ENCODE measurements at places on chromosomes 16 and 17.

GRCh38 chr17:72376526-72377345, 255.9 kb downstream of the SOX9 start:
- DNase-seq, result peak; percentile 72

DNA sequence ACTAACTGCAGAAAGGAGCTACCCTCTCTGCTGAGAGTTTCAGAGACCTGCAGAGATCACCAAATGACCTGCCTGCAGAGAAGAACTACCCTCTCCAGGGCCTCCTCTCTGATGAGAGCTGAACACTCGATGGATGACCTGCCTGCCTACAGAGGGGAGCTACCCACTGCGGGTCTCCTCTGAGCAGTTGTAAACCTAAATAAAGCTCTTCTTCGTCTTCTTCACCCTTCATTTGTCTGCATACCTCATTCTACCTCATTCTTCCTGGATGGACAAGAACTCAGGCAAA, 24.2 kb downstream of the SSH2 start:
- DNase-seq, result no peak

DNA sequence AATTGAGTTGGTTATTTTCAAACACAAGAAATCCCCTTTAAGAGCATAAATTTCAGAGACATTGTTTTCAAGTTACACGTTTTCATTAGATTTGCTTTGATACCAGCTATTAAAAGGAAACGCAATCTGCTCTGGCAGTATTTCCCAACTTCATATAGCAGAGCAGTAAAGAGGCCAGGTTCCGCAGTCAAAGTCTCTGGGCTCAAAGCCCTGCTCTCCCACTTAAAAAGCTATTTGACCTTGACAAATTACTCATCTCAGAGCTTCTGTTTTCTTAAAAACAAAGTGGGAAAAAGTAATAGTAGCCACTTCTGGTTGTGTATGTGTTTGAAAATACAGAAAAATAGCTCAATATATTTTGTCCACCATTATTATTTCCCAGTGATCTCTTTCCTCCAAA, 89.7 kb upstream of the CDYL2 start:
- no peak for DNase-seq

DNA sequence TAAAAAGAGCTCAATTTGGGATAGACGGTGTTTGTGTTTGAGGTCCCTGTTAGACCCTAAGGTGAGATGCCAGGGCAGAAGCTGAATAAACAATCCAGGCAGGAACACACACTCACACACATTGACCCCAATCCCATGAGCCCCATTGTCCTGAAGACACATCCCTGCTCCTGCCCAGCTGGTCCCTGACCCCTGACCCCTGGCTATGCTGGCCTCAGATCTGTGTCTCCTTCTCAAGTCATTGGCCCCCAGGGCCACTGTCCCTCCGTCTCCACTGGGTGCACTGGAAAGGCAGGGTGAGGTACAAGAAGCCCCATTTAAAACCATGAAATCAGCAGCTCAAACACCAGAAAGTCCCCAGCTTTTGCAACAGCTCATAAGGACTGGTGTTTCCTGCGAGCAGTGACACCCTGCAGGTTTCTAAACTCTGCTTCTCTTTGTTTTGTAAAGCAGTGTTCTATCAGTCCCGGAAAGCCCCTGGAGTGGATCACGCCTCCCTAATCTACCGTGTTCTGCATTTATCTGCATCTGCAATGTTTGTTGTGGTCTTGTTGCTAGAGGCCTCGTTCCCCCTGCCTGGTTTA, 18.0 kb upstream of the ASGR2 start:
- DNase-seq, result no peak

- no peak for DNase-seq
Observed at GRCh38 chr16:55212791-55213190, 111.2 kb upstream of the IRX6 start.

DNA sequence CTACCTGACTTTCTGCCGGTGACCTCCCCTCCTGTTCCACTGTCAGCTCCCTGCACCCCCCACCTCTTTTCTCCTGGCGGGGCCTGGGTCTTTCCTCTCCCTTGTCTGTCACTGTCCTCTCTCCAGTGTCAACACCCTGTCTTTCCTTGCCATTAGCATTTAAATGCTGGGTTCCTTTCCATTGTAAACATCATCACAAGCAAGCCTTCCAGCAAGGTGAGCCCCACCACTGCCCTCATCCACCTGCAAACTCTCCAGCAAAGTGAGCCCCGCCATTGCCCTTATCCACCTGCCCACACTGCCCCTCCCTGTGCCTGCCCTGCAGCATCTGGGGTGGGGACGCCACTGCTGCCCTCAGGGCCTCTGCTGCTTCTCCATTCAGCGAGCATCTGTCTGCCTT, 195.0 kb downstream of the ENGASE start:
- no peak for DNase-seq

GRCh38 chr16:64181271-64181925, 940.5 kb downstream of the CDH11 start:
- no peak for DNase-seq

GRCh38 chr17:7530023-7530900, 18.6 kb upstream of the TNFSF12 start:
- no peak for DNase-seq

- no peak for DNase-seq
Observed at GRCh38 chr16:728890-729744, 2.2 kb downstream of the HAGHL start.

DNA sequence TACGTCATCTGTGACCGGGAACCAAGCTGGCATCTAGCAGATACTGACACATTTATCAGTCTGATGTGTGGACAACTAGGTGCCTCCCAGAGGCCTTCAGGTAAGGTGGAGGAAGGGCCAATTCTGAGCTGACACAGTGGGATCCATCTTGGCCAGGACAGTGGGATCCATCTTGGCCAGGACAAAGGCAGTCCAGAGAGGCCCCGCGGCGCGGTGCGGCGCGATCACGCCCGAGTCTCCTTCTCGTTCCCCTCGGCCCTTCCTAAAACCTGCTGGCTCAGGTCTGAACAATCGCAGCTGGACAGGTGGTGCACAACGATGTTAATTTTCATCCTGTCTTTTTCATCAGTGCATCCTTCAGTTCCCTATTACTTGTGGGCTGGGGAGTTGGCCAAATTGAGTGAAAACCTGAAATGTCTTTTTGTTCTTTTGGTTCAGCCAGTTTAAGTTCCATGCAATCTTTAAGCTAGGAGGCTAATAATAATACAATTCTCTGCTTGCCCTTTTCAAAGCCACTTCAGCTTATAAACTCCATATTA, 486 bp upstream of the WSB1 start:
- DNase-seq, result no peak

DNA sequence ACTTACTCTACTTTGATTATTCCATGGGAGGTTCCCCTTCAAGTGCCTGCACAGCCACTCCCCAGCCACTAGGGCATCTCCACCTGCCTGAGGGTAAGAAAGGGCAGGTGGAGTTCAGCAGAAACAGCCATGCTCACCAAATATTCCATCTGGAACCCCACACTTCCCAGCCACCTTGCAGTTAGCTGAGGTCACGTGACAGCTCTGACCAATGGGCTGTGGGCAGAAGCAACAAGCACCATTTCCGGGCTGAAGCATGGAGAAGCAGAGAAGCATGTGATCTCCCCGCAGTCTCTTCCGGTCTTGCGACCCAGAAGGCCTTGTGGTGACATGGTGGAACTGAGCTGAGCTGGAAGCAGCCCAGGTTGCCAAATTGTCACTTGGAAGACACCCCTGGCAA, 108.6 kb downstream of the CCT6B start:
- DNase-seq, result no peak

DNA sequence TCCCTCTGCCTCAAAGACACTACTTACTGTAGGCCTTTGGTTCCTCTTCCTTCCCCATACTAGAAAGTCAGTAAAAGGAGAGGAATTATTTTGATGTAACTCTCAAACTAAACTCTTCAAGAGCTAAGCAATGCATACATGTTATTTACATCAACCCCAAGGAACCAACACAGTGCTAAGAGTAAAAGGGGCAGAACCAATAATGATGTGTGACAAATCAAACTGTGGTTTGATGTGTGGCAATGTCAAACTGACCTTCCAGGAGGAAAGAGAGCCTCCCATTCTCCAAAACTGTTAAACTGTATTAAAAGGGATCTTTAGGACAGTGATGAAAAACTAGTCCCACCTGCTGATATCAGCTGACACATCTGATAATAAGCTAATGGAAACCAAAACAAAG, 15.7 kb downstream of the NDUFAB1 start:
- DNase-seq, result no peak

DNA sequence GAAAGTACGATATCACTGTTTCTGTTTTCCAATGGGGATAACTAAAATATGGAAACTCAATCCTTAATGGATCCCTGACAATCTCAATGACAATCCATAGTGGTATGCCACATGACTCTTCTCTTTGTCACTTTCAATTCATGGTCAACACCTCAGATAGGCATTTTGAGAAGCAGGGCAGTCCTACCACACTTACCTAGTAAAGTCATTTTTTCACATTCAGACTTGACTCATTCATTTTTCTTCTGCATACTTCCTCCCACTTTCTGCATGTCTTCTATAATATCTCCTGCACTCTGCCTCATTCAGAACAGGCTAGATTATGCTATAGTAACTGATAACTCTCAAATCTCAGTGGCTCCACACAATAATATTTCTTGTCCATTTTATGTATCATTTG, 117.5 kb downstream of the FTO start:
- no peak for DNase-seq

GRCh38 chr17:50722746-50723145, 3.3 kb downstream of the LUC7L3 start:
- no peak for DNase-seq

- DNase-seq, result no peak
Observed at GRCh38 chr16:3065069-3065741, at the start of gene IL32. IL32 (plus strand) TSS chr16:3065640; CDS start chr16:3065812, 172 bp downstream.

GRCh38 chr17:2271985-2272702, 31.4 kb downstream of the SMG6 start:
- no peak for DNase-seq

GRCh38 chr17:1251866-1252608, 18.2 kb upstream of the BHLHA9 start:
- no peak for DNase-seq

GRCh38 chr17:58537266-58537665, 22.8 kb upstream of the MTMR4 start:
- no peak for DNase-seq

DNA sequence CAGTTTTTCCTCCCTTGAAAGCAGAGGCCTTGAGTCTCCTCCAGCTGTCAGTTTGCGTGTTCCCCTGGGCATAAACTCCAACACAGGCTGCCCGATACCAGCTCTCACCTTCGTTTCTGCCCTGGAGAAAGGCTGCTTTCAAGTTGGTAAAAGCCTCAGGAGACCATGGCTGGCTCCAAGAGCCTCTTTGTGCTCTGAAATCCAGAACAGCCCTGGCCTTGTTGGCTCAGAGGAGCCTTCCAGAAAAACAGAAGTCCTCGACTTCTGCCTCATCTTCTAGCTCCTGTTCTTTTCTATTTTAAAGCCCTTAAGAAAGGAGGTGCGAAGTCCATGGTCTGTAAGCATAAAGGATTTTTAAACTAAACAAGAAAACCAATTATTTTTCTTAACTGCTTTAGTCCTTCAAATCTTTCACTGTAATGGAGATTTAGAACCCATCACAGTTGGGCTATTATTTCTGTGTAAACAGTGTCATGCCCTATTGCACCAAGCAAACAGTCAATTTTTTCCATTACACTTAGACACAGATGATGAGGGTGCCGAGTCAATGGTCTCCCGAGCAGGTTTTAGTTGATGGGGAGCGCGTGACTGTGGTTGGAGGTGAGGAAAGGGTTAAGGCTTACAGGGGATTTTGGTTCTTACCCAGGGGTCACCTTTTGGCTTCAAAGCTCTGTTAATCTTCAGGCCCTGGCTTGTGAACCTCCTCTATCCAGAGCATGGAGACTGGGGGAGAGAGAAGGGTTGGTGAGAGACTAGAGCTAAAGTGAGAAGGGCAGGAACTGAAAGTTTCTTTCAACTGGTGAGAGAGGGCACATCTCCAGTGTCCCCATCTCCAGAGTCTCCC, 212.8 kb downstream of the MSI2 start:
- DNase-seq, result no peak

DNA sequence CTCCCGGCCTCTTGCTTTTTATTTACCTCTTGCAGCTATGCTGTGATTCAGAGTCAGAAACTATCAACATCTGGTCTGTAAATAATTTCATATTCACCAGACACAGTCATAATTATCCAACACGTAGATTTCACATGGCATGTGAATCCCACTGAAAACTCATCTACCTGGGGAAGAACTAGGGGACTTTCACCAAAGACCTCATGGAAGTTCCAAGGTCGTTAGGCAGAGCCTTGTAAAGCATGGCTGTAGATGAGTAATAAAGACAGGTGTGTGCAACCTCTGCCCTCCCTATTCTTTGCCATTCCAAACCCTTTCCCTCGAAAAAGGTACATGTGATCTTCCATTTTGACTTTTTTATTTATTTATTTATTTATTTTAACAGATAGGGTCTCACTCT, 1.9 kb upstream of the CHST5 start:
- DNase-seq, result no peak

DNA sequence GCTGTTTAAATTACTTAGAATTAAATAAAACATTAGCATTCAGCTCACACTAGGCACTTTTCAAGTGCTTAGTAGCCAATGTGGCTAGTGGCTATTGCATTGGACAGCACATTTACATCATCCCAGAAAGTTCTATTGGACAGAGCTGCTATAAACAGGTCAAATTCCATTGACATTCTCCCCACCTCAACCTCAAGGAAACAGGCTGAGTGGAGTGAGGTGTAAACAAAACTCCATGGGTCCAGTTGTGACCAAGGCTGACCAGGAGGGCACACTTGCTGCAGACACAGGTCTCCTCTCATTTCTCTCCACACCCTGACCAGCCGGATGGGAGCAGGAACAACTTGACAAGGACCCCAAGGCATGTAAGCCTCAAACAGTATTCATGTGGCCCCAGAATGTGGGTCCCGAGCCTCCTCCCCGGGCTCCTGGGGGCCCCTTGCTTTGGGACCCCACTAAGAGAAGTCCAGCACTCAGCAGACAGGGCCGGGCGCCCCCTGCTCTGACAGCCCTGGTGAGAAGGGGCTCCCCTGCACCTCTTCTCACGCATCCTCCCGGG, 488 bp downstream of the C17orf113 start:
- no peak for DNase-seq

GRCh38 chr17:36890398-36891168, 46.7 kb upstream of the LHX1 start:
- DNase-seq, result no peak

- no peak for DNase-seq
Observed at GRCh38 chr16:57635266-57636097, 7.1 kb downstream of the ADGRG1 start.

GRCh38 chr16:3594316-3595109, 16.9 kb downstream of the SLX4 start:
- DNase-seq, result no peak

GRCh38 chr17:2688351-2689342, 22.9 kb downstream of the CLUH start:
- DNase-seq, result no peak

DNA sequence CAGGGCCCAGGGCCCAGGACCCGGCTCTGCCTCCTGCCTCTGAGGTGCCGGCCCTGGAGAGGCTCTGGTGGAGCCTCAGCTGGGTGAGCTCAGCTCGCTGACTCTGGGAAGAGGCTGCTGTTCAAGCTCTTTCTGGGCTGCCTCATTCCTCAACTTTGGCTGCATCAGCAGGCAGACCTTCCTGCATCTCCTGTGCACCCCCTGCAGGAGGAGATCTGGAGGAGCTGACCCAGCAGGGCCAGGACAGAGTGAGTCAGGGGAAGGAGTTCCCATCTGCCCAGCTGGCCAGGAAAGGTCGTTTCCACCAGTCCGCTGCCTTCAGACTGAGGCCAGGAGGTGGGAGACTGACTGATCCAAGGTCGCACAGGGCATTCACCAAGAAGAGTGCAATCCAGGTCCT, 10.7 kb downstream of the CRHR1 start:
- DNase-seq, result no peak

- no peak for DNase-seq
Observed at GRCh38 chr17:78528541-78528940, 48.7 kb downstream of the DNAH17 start.

GRCh38 chr17:57895382-57896060, 45.7 kb upstream of the MRPS23 start:
- no peak for DNase-seq
